ENCODE measurements at places on chromosomes 5 and 9. TPM values are rescaled to one million over a fixed set of nuclear protein-coding genes. Genes with fewer than 3 reads are reported as not detected.

- peaks cover 10% of the 10 kb centered on the region for H3K27me3 ChIP-seq
- no peak for DNase-seq
Measured at GRCh38 chr5:178996156-178996555, 1.0 kb upstream of the GRM6 start.

DNA sequence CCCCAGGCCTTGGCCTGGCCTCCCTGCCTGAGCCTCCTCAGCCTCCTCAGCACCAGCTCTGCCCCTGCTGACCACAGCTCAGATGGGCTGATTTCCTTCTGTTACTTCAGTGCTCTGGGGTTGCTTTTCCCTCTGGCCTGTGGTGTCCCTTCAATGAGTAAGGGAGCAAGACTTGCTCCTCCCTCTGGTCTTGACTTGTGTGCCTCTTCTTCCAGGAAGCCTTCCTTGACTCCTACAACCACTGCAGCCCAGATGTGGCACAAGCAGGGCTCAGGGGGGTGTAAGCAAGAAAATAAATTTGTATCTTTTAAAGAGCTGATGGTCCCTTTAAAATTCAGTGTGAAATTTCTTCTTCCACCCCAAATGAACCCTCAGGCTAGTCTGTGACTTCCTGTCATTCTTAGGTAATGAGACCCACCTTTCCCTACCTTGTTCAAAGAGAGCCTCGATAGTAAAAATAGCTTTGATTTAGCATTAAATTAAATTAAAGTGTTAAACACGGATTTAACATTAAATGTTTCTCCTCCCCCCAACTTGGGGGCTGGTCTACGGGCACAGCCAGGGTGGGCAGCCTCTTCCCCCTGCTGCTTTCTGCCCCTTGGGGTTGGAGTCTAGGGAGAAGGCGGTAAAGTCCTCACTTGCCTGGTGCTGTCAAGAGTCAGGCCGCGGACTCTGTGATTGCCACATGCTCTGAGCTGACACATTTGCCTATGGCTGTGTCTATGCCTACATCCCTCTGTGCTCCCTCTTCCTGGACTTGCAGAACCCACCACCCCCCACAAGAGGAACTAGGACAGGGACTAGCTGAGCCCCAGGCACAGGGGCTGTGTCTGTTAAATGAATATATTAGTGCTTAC lies 64.5 kb downstream of the OLFM1 start:
- H3K27me3 ChIP-seq = peaks cover 3% of the 10 kb centered on the region
- H3K36me3 ChIP-seq = no peaks in the 10 kb centered on the region
- no peaks in the 10 kb centered on the region for H3K4me1 ChIP-seq
- no peak overlapping the region for H3K27ac ChIP-seq
- DNase-seq = no peak

Gene DAPK1
- total RNA-seq = 32.4 TPM

DNA sequence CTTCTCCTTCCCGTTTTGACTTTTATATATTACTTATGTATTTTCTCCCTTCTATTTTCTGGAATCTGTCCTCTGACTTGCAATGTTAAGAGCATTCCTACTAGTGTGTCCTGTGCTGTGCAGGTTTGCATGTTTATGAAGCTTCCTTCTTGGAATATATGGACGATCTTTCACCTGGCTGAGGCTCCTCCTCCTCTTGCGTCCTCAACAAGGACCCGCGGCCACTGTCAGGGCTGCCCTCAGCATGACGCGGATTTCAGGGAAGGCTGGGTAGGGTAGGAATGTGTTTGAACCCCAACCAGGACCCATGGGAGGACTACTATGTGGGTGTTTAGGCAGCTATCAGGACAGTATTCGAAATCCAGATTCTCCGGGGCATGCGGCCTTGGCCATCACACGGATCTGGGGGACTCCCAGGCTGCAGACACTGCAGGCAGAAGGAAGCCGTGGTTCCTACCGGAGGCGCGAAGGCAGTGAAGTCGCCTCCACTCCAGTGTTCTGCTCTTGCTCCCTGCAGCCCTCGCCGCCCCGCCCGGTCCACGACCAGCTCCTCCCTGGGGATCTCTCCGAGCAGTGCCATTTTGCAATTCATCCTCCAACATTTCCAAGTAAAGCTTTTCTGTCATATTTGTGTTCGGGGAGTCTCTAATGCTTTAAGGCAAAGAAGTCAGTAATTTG lies 37.0 kb upstream of the OSMR start:
- no peak overlapping the region for H3K4me3 ChIP-seq
- peak overlapping the region; percentile 46 for H3K27ac ChIP-seq
- DNase-seq = no peak
- peaks cover 4% of the 10 kb centered on the region for H3K4me1 ChIP-seq
- no peaks in the 10 kb centered on the region for H3K36me3 ChIP-seq
- no peaks in the 10 kb centered on the region for H3K27me3 ChIP-seq

- H3K4me3 ChIP-seq = no peak overlapping the region
- DNase-seq = no peak
- no peaks in the 10 kb centered on the region for H3K36me3 ChIP-seq
- no peaks in the 10 kb centered on the region for H3K4me1 ChIP-seq
- H3K27ac ChIP-seq = no peak overlapping the region
- peaks cover 9% of the 10 kb centered on the region for H3K27me3 ChIP-seq
Measured at GRCh38 chr9:132983491-132984201, 5.2 kb downstream of the GFI1B start.

- peaks cover 16% of the 10 kb centered on the region for H3K4me1 ChIP-seq
- H3K36me3 ChIP-seq = no peaks in the 10 kb centered on the region
- H3K27ac ChIP-seq = no peak overlapping the region
- DNase-seq = peak; percentile 26
- H3K27me3 ChIP-seq = peaks cover 19% of the 10 kb centered on the region
Measured at GRCh38 chr5:122312591-122313406, 762 bp downstream of the SNCAIP start.

GRCh38 chr5:38079620-38080402 lies 178.5 kb upstream of the EGFLAM start:
- H3K36me3 ChIP-seq = no peaks in the 10 kb centered on the region
- H3K27me3 ChIP-seq = no peaks in the 10 kb centered on the region
- no peak overlapping the region for H3K27ac ChIP-seq
- H3K4me1 ChIP-seq = no peaks in the 10 kb centered on the region

Gene SEPTIN8
- 36.2 TPM for total RNA-seq

- H3K4me3 ChIP-seq = no peak overlapping the region
- no peak overlapping the region for H3K27ac ChIP-seq
- H3K27me3 ChIP-seq = no peaks in the 10 kb centered on the region
- H3K36me3 ChIP-seq = no peaks in the 10 kb centered on the region
- no peaks in the 10 kb centered on the region for H3K4me1 ChIP-seq
- no peak for DNase-seq
Measured at GRCh38 chr5:124461941-124462340, 284.5 kb downstream of the ZNF608 start.

Gene ELOVL7
- total RNA-seq = 5.1 TPM

Gene SH3RF2
- 0.69 TPM for total RNA-seq

GRCh38 chr5:143837306-143837848 lies 25.4 kb downstream of the HMHB1 start:
- no peak overlapping the region for H3K27ac ChIP-seq
- H3K4me3 ChIP-seq = no peak overlapping the region
- no peaks in the 10 kb centered on the region for H3K27me3 ChIP-seq
- DNase-seq = no peak

- peaks cover 3% of the 10 kb centered on the region for H3K27me3 ChIP-seq
- peaks cover 6% of the 10 kb centered on the region for H3K4me1 ChIP-seq
- H3K36me3 ChIP-seq = no peaks in the 10 kb centered on the region
- DNase-seq = no peak
Measured at GRCh38 chr9:109504689-109505088, 6.6 kb upstream of the PTPN3 start.

Gene IL3
- not detected for total RNA-seq

Gene SOWAHA
- total RNA-seq = not detected

All from adrenal gland (tissue), 19 donors.